ENCODE measurements at places on chromosomes 5 and 9.

DNA sequence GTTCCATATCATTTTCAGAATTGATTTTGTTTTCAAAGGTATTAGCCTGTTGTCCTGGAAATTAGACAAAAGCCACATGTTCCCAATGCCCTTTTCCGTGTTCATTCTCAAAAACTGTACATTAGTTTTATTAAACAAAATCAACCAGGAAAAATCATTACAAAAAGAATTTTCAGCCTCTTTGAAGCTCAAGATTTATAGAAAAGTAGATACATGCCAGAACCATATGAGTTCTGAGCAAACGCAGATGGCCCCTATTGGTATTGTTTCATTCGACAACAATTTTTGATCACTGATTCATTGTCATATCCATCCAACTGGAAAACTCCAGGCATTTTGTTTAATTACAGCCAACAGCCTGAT is 148.5 kb upstream of the GRAMD2B start:
- DNase-seq = no peak

DNA sequence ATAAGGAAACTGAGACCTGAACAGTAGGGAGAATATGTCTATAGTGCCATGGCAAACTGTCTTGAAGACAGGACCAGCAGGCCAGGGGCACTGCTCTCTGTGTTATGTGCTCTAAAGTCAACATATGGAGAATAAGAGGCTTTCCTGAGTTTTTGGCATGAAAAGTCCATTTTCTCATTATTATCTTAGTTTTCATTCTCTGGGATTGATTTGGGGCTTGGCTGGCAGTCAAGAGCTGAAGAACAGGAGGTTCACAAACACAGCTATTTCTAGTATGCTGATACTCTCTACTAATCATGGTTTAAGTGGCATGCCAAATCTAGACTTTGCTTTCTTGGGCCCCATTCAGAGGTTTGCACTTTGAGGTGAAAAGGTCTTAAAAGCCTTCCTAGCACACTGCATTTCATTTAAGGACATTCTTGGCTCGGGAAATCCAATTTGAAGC is 404.4 kb downstream of the ZNF608 start:
- peak; percentile 83 for DNase-seq

DNA sequence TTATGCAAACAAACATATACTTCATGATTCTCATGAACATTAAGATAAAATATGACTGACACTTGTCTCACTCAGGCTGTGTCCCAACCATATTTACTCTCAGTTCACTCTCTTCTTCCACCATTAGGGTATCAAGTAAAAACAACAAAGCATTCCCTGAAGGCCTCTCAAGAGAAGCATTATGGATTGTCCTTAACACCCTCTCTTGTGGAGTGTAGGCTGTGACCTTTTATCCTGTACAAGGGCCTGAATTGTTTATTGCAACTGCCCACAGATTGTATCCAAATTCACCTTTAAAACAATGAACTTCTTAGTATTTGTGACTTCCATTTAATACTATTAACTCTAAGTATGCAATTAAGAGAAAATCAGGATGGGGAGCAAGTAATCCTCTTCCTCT is 78.1 kb downstream of the RICTOR start:
- no peak for DNase-seq

GRCh38 chr5:2751592-2752021 is at the start of gene IRX2:
Gene IRX2, minus strand, starts transcription at chr5:2751677. Its CDS starts 264 bp downstream, at chr5:2751413.
- DNase-seq = peak; percentile 92

- DNase-seq = no peak
Measured at GRCh38 chr5:98637557-98637956, 135.9 kb upstream of the RGMB start.

GRCh38 chr9:70043285-70043684 is 363 bp upstream of the MAMDC2 start:
- no peak for DNase-seq

DNA sequence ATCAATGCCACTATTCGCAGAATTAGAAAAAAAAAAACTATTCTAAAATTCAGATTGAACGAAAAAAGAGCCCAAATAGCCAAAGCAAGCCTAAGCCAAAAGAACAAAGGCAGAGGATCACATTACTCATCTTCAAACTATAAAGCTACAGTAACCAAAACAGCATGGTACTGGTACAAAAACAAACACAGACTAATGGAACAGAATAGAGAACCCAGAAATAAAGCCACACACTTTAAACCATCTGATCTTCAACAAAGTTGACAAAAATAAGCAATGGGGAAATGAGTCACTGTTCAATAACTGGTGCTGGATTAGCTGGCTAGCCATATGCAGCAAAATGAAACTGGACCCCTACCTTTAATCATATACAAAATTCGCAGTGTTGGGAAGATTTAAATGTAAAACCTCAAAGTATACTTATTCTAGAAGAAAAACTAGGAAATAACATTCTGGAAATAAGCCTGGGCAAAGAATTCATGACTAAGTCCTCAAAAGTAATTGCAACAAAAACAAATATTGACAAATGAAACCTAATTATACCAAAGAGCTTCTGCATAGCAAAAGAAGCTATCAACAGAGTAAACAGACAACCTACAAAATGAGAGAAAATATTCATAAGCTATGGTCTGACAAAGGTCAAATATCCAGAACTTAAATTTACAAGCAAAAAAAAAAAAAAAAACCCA is 153.7 kb downstream of the NDUFS4 start:
- DNase-seq = no peak

GRCh38 chr5:21424907-21425306 is 1428.2 kb downstream of the CDH12 start:
- DNase-seq = no peak

DNA sequence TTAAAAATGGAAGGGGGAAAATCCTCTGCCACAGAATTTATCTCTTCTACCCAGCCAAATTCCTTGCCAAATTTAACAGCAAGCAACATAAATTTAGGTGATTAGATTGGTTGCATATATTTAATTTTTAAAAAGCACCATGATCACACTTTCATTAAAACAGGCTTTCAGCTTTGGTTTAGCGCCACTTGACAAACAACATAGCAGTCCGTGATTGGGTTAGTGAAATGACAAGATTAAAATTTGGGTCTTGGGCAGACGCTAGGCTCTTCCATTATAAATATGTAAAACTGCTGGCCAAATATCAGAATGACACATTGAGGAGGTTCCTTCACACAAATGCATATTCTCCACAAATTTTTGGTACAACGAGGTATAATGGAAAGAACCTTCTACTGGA is 58.2 kb upstream of the CER1 start:
- no peak for DNase-seq

DNA sequence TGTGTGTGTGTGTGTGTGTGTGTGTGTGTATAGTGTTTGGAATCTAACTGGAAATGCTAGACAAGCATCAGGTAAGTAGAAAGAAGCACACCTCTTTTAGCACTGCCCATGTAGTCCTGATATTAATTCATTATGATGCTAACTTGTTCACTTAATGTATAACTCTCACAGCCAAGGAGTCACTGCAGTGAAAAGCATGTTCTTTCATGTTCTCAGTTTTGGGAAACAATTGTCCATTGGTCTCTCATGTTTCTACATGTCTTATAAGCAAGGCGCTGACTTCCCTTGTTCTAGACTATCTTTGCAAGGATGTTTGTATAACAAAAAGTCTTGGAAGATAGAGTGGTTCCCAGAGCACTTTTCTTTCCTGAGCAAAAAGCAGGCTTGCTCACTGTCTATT is 148.8 kb upstream of the TNPO1 start:
- no peak for DNase-seq

GRCh38 chr5:23631302-23632045 is 124.1 kb downstream of the PRDM9 start:
- DNase-seq = peak; percentile 61
